ENCODE measurements at places on chromosomes 6 and 20. TPM values are rescaled to one million over a fixed set of nuclear protein-coding genes. Genes with fewer than 3 reads are reported as not detected.

DNA sequence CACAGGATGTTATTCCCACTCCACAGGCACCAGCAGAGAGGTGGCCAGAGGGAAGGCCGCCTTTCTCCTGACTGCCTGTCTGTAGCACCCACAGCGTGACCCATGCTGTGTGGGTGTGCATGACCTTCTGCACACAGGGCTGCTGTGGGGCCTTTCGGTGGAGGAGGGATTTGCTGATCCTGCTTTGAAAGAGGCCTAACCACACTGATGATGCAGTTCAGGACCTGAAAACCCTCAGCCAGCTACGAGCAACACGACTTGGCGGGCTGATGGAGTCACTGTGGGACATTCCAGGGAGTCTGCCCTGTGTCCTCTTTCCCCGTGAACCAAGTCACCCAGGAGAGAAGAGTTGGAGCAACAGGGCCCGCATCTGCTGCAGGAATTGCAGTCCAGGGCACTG is 49.1 kb downstream of the SYTL3 start:
- DNase-seq: no peak

Gene VSTM2L
- 52.6 TPM for total RNA-seq

DNA sequence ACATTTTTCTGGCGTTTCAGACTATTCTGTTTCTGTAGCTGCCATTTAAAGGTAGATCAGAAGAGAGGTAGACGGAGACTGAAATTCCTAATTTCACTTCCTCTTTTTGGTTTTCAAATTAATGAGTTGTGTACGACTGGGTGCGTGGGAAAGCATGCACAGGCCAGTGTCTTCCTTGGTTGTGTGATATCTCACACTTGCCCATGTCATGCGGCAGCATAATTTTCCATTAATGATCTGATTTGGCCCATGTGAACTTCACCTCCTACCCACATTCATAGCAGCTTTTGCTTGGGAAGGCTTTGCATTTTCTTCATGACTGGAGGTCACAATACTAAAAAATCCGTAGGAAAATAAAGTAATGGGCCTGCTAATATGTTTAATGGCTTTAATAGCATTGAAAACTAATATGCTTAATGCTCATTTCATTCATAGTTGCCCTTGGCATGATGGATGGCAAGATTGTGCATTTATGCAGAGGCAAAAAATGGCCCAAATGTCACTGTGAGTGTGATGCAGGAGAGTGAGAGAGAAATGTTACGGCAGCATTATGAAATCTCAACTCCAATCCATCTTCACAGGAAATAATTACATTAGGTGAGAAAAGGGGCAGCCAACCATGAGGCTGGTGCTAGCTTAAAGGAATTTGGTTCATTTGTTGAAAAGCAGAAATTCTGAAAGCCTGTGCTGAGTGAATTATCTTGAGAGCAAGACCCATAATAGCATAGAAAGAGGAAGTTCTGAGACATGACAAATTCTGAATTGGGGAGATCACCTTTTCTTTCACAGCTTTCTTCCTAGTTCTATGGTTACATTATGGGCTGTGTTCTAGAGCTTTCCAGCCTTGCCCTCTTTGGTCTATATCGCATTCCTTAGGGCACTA is 69.0 kb upstream of the UST start:
- no peak for DNase-seq

DNA sequence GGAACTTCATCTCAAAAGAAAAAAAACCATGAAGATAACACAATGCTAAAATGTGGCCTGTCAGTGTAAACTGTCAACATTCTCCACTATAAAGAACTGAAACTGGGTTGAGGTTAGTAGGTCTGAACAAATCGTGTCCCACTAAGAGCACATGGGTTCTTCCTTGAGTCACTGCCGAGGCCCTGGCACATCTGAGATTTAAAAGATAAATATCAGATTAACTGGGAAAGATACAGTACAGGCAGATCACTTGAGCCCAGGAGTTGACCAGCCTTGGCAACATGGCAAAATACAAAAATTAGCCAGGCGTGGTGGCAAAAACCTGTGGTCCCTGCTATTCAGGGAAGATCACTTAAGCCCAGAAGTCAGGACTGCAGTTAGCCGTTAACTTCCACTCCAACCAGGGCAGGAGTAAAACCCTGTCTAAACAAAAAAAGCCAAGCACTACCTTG is 5.6 kb downstream of the EEF1A1 start:
- no peak for DNase-seq

- DNase-seq: no peak
These were observed 159.9 kb downstream of the TFAP2B start for GRCh38 chr6:50978380-50979170.

GRCh38 chr20:43991982-43992381 is 77.3 kb downstream of the TOX2 start:
- DNase-seq: no peak

DNA sequence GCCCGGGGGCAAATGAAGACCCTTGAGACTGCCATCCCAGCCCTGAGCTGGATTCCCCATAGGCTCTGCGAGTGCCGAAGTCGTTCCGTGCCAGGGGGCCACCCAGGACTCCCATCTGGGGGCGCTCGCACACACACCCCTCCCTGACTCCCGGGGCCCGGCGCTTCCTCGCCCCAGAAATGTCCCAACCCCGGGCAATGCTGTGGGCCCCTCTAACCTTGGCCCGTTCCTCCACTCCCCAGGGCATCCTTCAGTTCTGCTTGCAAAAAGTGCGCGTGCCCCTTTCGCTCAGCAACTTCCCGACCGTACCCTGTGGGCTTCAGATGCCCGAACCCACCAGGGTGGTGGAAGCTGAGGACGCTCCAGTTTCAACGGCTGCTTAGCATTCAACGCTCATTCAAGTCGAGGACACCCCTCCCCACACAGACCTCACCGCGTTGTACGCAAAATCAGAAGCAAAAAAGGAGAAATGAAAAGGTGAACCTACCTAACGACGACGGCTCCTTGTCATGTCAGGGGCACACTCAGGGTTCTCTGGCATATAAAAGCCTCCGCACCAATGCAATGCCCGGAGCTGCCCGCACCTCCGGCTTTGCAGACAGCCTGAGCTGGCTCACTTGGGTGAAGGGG is 25.3 kb downstream of the RIPOR2 start:
- DNase-seq: no peak

GRCh38 chr20:61567204-61567603 is 315.1 kb downstream of the CDH4 start:
- DNase-seq: no peak

All from cerebellum (tissue), 4 donors.